Stimulated activated CD4-positive, alpha-beta T cell treated with anti-CD3 and anti-CD28 coated beads, Interleukin-4, amount 100 ng/mL, for 24 hours (primary cell): ENCODE measurements at places on chromosomes 13 and 19.

GRCh38 chr13:113562844-113563243 is 21.7 kb upstream of the TFDP1 start:
- DNase-seq = no peak

DNA sequence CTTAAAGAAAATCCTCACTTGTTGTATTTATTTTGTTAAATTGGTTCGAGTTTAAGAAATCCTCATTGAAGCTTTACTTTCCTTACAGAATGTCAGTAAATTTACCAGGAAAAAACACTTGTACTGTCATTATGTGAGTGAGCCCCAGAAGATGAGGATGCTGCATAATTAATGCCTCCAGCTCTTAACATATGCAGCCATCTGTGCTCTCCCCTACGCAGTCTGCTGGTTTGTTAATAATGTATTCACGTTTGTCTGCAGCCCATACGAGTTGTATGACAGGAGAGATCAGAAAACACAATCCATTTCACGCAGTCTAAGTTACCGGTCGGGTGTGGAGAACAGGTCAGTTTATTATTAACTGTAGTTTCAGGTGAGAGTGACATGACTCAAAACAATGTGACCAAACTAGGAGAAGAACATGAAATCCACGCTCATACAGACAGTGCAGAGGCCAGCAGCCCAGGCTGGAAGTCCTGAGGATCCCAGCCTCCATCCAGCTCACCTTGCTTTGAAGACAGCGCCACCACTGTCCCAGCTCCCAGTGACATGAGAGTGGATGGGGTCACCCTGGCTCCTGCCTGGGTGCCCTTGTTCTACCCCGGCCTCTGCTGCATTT is 19.8 kb upstream of the ATP11A start:
- no peak for DNase-seq

DNA sequence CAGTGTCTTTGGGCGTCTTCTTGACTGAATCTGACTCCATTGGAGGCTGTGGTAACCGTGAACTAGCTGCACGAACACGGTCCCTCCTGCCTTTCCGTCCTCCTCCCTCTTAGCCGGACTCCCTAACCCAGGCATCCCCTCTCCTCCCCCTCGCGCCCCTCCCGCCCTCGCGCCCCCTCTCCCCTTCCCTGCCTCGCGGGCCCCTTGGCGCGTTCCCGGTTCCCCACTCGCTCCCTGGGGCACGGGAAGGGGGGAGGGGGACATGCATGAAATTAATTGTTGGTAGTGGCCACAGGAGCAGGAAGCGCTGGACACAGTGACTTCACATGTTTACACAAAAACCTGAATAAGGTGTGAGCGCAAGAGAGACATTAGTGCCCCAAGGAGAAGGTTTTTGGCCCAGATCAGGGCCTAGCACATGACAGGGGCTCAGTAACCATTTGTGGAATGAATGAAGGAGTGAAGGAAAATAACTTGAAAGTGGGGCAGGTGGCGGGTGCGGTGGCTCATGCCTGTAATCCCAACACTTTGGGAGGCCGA is 279 bp downstream of the DMRTC2 start:
- no peak for DNase-seq

DNA sequence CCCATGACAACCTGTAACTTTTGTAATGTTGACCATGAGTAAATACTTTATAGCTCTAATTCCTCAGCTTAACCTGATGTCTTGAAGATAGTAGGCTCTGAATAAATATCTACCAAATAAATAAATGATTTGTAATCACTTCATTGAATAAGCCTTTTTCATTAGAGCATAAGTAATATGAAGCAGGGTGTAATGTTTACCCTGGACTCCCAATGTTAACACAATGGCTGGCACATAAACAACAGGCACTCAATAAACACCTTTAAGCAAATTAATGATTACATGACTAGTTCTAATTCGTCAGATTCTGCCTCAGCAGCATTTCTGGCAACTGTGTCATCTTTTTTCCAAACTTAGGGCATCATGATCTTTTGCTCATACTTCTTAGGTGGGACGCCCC is 396.3 kb downstream of the LIG4 start:
- no peak for DNase-seq

DNA sequence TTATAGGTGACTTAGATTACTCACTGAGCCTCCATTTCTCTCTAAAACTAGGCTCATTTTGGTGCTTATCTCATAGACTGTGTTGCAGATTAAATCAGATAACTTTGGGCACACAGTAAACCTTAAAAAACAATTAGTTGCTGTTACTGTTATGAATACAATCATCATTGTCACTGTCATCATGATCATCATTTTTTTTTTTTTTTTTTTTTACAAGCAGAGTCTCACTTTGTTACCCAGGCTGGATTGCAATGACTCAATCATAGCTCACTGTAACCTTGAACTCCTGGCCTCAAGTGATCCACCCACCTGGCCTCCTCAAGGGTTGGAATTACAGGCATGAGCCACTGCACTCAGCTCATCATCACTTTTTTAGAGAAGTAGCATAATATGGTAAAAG is 60.0 kb downstream of the VWA8 start:
- peak; percentile 48 for DNase-seq

DNA sequence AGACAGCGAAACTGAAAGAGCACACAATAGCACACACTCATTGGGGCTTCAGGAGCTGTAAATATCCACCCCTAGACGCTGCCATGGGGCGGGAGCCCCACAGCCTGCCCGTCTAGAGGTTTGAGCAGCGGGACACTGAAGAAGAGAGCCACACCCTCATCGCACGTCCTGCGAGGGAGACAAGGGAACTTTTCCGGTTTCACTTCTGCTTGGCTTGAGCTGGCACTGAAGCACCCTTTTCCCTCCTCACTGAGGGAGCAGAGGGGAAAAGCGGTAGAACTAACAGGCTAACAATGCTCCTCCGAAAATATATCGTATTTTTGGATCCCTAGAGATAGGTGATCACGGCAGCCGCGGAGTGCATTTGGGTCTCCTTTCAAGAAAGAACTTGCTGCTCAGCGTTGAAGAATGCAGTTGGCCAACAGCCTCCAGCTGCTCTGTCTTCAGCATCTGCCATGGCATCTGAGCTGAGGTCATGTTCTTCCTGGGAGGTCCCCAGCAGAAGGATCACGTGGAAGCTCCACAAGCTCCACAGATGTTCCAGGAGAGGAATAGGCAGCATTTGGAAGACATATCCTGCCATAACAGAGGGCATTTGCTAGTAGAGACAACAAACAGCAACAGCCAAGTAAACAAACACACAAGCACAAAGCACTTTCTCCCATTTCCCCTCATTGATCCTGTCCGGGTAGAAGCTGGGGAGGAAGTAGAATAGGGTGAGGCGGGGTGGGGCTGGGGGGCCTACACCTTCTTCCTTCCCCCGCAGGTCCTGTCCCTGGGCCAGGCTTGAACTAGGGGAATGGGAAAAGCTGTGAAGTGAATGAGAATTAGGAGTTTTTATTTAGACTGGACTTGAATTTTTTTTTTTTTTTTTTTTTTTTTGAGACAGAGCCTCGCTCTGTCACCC is 44.8 kb upstream of the ALOX5AP start:
- DNase-seq = no peak

- no peak for DNase-seq
Observed at GRCh38 chr13:112077729-112078128, 10.8 kb downstream of the SOX1 start.

GRCh38 chr19:51181913-51182419 is 39.9 kb downstream of the SIGLEC7 start:
- DNase-seq = no peak
